ENCODE measurements at places on chromosomes 16 and 17. TPM values are rescaled to one million over a fixed set of nuclear protein-coding genes. Genes with fewer than 3 reads are reported as not detected.

TMEM114 gene
- total RNA-seq: not detected

NCOR1 gene
- total RNA-seq: 76.3 TPM

MT1M gene
- total RNA-seq: 10.2 TPM

- no peak for ATAC-seq
Observed at GRCh38 chr17:36131931-36132330, 28.3 kb downstream of the CCL4 start.

DNA sequence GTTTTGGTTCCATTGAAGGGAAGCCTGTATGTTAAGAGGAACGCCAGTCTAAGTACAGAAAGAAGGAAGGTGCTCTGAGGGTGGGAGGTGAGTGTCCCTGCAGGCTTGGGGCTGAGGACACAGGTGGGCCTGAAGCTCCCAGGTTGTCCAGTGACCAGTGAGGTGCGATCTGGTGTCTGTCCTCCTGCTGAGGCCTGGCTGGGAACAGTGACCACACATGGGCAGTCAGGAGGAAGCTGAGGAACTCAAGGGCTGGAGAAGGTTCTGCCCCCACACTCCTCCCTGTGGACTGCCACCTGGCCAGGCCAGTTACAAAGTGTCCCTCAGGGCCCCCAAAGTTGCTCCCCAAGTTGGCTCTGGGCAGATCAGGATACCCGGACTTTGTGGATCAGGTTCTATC, 102.1 kb downstream of the N4BP1 start:
- no peak for ATAC-seq
